ENCODE measurements at places on chromosomes 4 and X.

GRCh38 chr4:53436251-53436650 lies 58.8 kb downstream of the FIP1L1 start:
- no peak for DNase-seq
- no peak overlapping the region for H3K4me3 ChIP-seq
- no peaks in the 10 kb centered on the region for H3K27me3 ChIP-seq

DNA sequence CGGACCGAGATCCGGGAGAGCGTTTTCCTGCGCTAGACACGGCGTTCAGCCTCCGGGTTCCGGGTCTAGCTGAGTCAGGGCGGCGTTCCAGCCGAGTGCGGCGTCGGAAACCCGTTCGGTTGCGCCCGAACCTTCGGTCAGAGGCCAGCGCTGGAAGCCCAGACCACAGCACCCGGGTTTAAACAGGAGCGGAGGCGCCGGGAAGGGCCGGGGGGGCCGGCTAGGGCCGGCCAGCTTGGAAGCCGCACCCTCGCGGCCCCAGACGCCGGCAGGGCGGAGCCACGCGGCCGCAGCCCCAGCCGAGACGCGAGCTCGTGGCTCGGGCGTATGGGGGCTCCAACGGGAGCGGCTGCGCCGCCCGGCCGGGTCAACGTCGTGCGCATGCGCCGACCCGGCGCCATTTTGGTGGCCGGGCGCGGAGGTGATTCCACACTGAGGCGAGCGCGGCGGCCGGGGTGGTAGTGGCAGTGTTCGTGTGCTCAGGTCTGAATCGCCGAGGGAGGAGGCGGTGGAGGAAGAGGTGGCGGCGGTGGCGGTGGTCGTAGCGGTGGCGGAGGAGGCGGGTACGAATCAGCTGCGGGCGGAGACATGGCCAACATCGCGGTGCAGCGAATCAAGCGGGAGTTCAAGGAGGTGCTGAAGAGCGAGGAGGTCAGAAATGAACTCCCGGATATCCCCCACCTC lies at the start of gene UBE2K:
Gene UBE2K, plus strand, starts transcription at position 397 of the 684 bp plus-strand sequence. Its CDS starts 192 bp downstream, at position 589.
- H3K27ac ChIP-seq, result peak within 1 kb of the TSS; percentile 90
- peak within 1 kb of the TSS; percentile 84 for H3K4me3 ChIP-seq
- H3K4me1 ChIP-seq, result peaks cover 46% of the 10 kb centered on the region

- H3K4me1 ChIP-seq, result no peaks in the 10 kb centered on the region
- no peak overlapping the region for H3K4me3 ChIP-seq
- H3K36me3 ChIP-seq, result no peaks in the 10 kb centered on the region
- no peak overlapping the region for H3K27ac ChIP-seq
- DNase-seq, result no peak
- H3K27me3 ChIP-seq, result no peaks in the 10 kb centered on the region
These were observed 238.1 kb downstream of the INPP4B start for GRCh38 chr4:142607976-142608375.

- no peak for DNase-seq
- H3K4me3 ChIP-seq, result peak overlapping the region; percentile 29
- H3K4me1 ChIP-seq, result no peaks in the 10 kb centered on the region
These were observed 152.0 kb upstream of the USP9X start for GRCh38 chrX:40933132-40933705.

GRCh38 chr4:22515888-22516541 lies at the start of gene ADGRA3:
Gene ADGRA3 (minus strand): TSS chr4:22516066. CDS start chr4:22515784, 282 bp downstream.
- H3K27ac ChIP-seq, result peak within 1 kb of the TSS; percentile 81
- peak; percentile 61 for DNase-seq
- H3K36me3 ChIP-seq, result no peaks in the 10 kb centered on the region
- H3K4me1 ChIP-seq, result peaks cover 16% of the 10 kb centered on the region

GRCh38 chr4:114481856-114482255 lies 116.8 kb upstream of the UGT8 start:
- no peak for DNase-seq
- no peaks in the 10 kb centered on the region for H3K36me3 ChIP-seq
- no peak overlapping the region for H3K27ac ChIP-seq

GRCh38 chr4:144574000-144574399 lies 72.0 kb upstream of the HHIP start:
- no peaks in the 10 kb centered on the region for H3K27me3 ChIP-seq
- H3K4me3 ChIP-seq, result no peak overlapping the region
- H3K4me1 ChIP-seq, result peaks cover 6% of the 10 kb centered on the region
- no peak overlapping the region for H3K27ac ChIP-seq
- H3K36me3 ChIP-seq, result no peaks in the 10 kb centered on the region

DNA sequence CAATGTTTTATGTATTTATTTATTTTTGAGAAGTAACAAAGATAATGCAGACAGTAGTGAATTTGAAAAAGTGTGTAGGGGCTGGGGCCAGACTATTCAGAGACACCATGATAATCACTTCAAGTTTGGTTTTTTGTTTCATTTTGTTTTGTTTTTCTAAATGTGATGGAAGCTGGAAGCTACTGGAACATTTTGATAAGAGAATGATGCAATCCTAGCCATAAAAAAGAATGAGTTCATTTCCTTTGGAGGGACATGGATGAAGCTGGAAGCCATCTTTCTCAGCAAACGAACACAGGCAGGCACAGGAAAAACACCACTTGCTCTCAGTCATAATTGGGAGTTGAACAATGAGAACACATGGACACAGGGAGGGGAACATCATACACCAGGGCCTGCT lies 706.6 kb upstream of the EPHA5 start:
- no peak overlapping the region for H3K4me3 ChIP-seq
- DNase-seq, result no peak
- H3K27me3 ChIP-seq, result no peaks in the 10 kb centered on the region
- no peaks in the 10 kb centered on the region for H3K4me1 ChIP-seq

DNA sequence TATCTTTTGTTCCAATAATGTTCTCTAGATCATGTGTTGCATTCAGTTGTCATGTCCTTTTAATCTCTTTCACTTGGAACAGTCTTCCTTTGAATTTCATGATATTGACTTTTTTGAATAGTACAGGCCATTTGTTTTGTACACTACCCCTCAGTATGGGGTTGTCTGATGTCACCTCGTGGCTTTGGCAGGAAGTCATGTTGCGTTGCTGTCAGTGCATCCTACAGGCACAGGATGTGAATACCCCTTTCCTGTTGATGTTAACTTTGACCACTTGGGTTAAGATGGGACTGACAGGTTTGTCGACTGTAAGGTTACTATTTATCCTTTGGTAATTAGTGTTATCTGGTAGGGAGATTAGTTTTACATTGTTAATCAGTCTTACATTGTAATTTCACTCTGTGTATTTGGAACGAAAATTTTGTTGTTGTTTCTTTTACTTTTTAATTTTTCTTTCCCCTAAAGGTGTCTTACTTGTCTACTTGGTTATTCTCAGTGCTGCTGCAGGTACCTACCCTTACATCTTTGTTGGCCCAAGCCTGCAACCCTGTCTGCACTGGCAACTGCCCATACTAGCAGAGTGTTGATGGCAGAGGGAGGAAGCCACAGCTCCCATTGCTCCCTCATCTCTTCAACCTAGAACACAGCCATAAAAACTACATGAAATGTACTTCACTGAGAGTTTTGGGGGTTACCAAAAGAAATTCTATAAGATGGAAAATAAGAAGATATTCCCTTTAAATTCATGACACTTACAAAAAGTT lies 14.7 kb upstream of the ATP8A1 start:
- no peaks in the 10 kb centered on the region for H3K36me3 ChIP-seq
- no peak overlapping the region for H3K27ac ChIP-seq
- DNase-seq, result no peak

- H3K4me1 ChIP-seq, result no peaks in the 10 kb centered on the region
- H3K27me3 ChIP-seq, result no peaks in the 10 kb centered on the region
- H3K36me3 ChIP-seq, result no peaks in the 10 kb centered on the region
- no peak for DNase-seq
- no peak overlapping the region for H3K27ac ChIP-seq
These were observed 67.7 kb upstream of the HS3ST1 start for GRCh38 chr4:11496351-11496829.

DNA sequence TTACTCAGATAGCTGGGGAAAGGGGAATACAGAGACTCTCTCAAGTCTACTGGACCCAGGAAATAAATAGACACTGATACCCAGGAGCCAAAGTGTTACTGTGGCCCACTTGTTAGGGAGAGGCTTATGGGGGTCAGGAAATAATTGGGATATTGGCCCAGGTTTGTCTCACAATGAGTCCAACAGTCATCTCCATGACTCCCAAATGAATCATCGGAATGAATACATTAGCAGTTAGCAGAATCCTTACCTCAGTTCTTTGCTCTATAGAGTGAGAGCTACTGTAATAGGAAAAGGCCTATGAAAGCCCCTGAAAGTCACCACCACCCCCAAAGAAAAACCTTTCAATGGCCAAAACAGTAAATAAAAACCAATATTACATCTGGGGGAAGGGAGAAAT lies 42.4 kb upstream of the ARHGEF6 start:
- no peak for DNase-seq
- H3K4me1 ChIP-seq, result no peaks in the 10 kb centered on the region
- no peaks in the 10 kb centered on the region for H3K27me3 ChIP-seq
- H3K36me3 ChIP-seq, result peaks cover 7% of the 10 kb centered on the region

DNA sequence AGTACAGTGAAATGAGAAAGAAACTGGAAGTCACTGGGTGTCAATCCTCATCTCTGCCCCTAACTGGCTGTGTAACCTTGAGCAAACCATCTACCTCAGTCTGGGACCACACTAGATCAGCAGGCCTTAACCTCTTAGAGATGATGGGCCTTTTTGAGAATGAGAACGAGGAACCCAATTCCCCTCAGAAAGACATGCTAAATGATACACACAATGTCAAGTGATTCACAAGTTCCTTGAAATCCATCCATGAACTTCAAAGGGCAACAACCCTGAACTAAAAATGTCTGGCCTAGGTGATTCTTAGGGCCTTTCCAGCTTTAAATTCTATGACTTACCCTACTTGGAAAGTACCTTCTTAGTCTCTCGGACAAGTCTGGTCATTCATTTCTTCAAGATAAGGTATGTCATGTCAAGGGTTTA lies 47.4 kb downstream of the ACSL4 start:
- no peaks in the 10 kb centered on the region for H3K27me3 ChIP-seq
- H3K36me3 ChIP-seq, result no peaks in the 10 kb centered on the region

DNA sequence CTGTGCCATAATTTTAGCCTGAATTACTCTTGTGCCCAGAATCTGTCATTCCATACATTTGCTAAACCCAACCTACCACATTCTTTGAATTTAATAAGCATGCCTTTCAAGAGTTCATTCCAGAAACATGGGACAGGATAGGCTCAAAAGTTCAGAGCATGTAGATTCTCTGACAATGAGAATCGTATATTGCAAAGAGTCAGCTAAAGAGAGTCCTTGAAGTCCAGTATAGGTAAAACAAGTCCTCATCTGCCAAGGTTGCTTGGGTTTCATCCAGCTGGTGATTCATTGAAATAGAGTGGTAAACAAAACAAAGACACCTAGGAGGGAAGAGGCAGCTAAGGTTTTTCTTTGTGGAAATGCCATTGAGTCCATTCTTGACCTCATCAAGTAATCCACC lies 249.3 kb upstream of the DIPK2B start:
- no peaks in the 10 kb centered on the region for H3K36me3 ChIP-seq
- DNase-seq, result no peak
- H3K4me1 ChIP-seq, result no peaks in the 10 kb centered on the region
- H3K27ac ChIP-seq, result no peak overlapping the region

- no peaks in the 10 kb centered on the region for H3K4me1 ChIP-seq
- no peaks in the 10 kb centered on the region for H3K27me3 ChIP-seq
- H3K27ac ChIP-seq, result no peak overlapping the region
- DNase-seq, result no peak
- H3K36me3 ChIP-seq, result no peaks in the 10 kb centered on the region
These were observed 427.5 kb downstream of the BCOR start for GRCh38 chrX:39670281-39670680.

GRCh38 chrX:111282991-111283390 lies 12.7 kb upstream of the CAPN6 start:
- DNase-seq, result no peak
- H3K27me3 ChIP-seq, result no peaks in the 10 kb centered on the region
- H3K4me3 ChIP-seq, result no peak overlapping the region
- H3K4me1 ChIP-seq, result no peaks in the 10 kb centered on the region
- H3K36me3 ChIP-seq, result no peaks in the 10 kb centered on the region

- no peaks in the 10 kb centered on the region for H3K27me3 ChIP-seq
- DNase-seq, result no peak
- no peaks in the 10 kb centered on the region for H3K36me3 ChIP-seq
- H3K4me1 ChIP-seq, result no peaks in the 10 kb centered on the region
These were observed 13.5 kb downstream of the PAGE4 start for GRCh38 chrX:49842621-49843020.

- no peak for DNase-seq
- H3K27ac ChIP-seq, result no peak overlapping the region
- no peaks in the 10 kb centered on the region for H3K27me3 ChIP-seq
- H3K4me1 ChIP-seq, result no peaks in the 10 kb centered on the region
These were observed 15.5 kb downstream of the NAT8L start for GRCh38 chr4:2074588-2074987.

DNA sequence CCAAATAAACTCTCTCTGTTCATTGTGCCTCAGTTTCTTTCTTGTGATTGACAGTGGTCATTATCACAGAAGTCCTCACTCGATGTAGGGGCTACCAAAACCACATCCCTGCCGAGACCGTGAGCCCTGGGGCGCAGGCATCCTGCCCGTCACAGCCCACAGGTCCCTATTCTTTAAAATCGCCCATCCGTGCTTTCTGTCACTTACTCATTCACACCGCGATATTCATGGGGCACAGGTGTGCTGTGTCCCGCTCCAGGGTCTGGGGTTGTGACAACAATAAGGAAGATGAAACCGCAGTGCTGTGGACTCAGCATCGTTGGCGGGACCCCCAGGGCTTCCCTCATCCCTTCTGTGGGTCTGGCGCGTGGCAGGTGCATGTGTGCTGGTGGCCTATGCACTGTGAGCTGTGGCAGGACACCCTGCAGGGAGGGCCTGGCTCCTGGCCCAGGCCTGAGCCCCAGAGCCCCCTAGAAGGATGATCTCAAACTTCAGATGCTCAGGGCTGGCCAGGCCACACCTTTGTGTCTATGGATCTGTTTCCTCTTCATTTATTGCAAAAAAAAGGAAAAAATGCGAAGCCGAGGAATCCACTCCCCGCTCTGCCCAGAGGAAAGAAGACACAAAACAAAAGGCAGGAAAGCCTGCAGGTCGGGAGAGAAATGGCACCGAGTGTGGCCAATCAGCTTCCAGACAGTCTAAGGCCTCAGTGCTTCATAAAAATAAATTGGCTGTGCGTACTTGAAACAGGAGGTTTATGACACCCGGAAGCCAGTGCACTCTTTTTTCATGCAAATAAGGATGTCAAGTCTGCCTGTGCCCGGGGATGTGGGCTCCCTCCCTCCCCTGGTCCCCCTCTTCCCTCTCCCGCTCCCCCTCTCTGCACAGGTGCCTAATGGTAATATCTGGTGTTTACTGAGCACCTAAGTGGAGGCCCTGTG lies 109.5 kb upstream of the ADRA2C start:
- DNase-seq, result no peak
- H3K27ac ChIP-seq, result peak overlapping the region; percentile 80
- H3K27me3 ChIP-seq, result no peaks in the 10 kb centered on the region
- H3K36me3 ChIP-seq, result no peaks in the 10 kb centered on the region

- no peak overlapping the region for H3K27ac ChIP-seq
- DNase-seq, result no peak
- no peaks in the 10 kb centered on the region for H3K27me3 ChIP-seq
- no peak overlapping the region for H3K4me3 ChIP-seq
These were observed 62.8 kb downstream of the FAM9B start for GRCh38 chrX:8971116-8971515.

DNA sequence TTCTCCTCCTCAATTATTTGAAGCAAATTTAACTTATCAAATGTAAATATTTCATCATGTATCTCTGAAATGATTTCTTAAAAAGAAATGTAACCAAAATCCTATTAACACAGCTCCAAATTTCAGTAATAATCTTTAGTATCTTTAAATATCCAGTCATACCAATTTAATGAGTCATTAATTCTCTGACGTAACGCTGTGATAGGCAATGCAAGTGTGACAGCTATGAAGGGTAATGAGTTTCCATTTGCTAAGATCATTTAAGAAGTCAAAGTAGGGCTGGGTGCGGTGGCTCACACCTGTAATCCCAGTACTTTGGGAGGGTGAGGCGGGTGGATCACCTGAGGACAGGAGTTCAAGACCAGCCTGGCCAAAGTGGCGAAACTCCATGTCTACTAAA lies 15.6 kb downstream of the RPS3A start:
- no peaks in the 10 kb centered on the region for H3K27me3 ChIP-seq
- peaks cover 4% of the 10 kb centered on the region for H3K4me1 ChIP-seq
- H3K27ac ChIP-seq, result peak overlapping the region; percentile 6

Measured in tibial artery (tissue), 4 donors.